ENCODE measurements at places on chromosomes 2 and 18.

DNA sequence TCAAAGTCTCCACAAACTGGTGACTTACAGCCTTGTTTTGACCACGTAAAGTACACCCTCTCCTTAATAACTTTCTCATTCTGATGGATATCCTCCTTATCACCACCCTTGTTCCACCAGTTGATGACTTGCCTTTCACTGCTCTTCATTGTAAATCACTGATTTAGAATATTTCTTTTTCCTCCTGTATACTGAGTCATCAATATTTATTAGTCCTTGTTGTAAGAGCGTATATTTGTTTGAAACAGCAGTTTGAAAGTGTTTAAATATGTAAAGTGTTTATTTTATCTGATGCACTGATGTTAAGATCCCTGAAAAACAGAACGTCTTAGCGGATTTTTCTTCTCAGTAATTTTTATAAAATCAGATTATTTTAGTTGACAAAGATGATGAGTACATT, 34.2 kb upstream of the DYSF start:
- DNase-seq = no peak

GRCh38 chr2:39479696-39480095, 42.6 kb upstream of the MAP4K3 start:
- no peak for DNase-seq

DNA sequence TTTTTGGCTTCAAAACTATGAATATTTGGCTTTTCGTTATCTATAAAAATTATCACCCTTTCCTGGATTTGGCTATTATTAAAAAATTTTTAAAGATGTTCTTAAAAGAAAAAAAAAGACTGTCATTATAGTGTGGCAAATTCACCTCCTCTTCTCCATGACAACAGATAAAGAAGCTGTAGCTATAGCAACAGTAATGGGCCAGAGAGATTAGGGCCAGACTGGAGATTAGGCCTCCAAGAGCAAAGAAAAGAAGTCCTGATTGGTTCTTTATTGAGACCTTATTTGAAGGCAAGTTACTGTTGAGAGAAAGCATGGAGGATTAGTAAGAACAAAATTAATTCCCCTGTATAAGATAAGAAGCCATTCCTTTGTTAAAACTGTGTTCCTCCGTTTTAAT, 812.5 kb downstream of the DCC start:
- DNase-seq = no peak

- no peak for DNase-seq
Observed at GRCh38 chr2:37873749-37874330, 51.2 kb upstream of the RMDN2 start.

GRCh38 chr18:54875063-54875462, 46.8 kb downstream of the RAB27B start:
- no peak for DNase-seq

DNA sequence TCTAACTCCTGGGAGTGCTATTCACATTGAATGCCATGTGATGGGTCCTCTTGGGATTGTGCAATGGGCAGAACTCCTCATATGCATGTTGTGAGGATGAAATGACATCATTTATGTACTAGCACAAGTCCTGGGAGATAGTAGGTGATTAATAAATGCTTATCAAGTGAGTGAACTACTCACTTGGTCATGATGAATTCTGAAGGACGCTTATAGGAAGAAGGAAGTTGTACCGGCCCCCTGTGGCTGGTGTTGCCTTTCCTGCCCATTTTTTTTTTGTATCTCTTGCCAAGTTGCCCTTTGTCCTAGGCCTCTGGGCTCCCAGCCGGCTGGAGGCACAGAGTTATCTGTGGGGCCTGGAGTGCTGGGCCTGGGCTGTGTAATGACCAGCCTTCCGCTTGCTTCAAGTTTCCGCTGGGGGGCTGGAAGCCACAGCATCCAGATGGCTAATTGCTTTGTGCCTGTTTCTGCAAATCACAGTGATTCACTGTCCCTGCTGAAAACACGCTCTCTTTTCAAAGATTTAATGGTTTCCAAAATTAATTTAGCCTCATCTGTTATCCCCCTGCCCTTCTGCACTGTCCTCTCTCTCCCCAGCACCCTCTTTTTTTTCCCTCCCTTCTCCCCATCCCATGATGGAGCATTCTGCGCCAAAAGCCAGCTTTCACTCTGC, 33.7 kb upstream of the MRPL33 start:
- no peak for DNase-seq

DNA sequence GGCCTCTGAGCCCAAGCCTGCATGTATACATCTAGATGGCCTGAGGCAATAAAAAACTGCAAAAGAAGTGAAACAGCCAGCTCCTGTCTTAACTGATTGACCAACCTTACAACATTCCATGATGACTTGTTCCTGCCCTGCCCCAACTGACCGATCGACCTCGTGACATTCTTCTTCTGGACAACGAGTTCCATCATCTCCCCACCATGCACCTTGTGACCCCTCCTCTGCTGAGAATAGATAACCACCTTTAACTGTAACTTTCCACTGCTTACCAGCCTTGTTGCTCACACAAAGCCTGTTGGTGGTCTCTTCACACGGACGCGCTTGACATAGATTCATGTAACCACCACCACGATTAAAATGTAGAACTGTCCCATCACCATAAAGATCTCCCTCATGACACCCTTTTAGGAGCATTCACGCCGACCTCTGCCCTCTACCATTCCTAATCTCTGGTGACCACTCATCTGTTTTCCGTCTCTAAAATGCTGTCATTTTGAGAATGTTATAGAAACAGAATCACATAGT, 120.1 kb upstream of the REV1 start:
- DNase-seq = no peak

DNA sequence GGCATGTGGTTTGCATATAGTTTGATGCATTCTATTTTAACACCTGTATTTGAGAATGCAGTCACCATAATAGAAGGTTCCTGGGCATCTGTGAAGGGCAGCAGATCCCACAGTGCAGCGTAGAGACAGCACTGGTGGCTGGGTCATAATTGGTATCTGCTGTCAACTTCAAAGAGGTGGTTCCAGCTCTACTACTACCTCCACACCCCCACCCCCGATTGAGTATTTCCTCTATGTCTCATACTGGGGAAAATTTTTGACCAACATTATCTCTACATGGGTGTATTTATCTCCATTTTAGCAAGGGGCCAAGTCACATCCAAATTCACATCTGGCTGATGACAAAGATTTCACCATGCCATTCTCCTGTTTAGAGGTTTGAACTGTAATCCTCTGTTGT, 43.0 kb downstream of the TRPM8 start:
- no peak for DNase-seq

GRCh38 chr2:29012211-29012681, 31.1 kb downstream of the TOGARAM2 start:
- no peak for DNase-seq

DNA sequence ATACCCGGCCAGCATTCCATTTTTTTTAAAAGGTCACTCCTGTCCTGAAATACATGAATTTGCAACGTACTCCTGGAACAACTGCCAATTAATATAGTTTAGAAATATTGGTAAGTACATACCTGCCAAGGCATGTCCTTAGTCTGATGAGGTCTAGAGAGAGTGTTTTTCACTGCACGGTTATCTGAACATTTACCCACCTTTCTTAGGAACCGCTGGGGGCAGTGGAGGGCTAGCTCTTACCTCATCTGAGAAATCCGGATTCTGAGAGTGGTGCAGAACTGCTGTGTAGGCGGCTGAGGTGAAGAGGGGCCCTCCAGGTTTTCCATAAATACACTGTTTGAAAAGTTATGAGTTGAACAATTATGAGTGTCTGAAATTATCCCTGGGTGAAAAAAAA, 133.1 kb upstream of the CCDC195 start:
- no peak for DNase-seq

GRCh38 chr2:25161055-25161781, 7.2 kb downstream of the POMC start:
- DNase-seq = no peak

DNA sequence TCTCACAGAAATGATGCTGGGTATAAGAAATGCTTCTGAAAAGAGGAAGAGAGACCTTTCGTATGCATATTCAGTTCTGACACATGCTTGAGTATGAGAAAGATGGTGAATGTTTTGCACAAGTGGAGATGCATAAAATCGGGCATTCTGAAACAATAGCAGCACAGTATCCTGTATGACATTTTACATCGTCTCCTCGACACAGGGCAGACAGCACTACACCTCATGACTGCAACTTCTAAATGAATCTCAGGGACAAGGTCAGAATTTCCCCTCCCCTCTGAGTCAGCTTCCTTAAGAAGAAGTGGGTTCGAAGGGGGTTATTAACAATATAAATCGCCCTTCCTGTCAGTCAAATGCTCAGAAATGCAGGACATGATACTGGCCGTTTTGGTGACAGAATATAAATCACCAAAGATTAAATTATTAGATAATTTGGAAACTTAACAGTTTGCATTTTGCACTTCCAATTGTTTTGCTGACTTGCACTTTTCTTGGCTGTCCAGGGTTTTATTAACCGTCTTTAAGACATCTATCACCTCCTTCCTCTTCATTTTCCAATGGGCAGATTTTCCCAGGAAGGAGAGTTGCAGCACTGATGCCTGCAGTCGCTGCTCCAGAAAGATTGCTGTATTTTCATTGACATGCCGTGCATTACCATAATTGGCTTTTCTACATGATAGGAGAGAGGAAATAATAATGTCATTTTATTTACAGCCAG, 57.2 kb downstream of the TSHZ1 start:
- DNase-seq = no peak

- DNase-seq = no peak
Observed at GRCh38 chr2:207165121-207166038, at the start of gene KLF7. Gene KLF7 (minus strand): TSS chr2:207165948. CDS start chr2:207165568, 380 bp downstream.

DNA sequence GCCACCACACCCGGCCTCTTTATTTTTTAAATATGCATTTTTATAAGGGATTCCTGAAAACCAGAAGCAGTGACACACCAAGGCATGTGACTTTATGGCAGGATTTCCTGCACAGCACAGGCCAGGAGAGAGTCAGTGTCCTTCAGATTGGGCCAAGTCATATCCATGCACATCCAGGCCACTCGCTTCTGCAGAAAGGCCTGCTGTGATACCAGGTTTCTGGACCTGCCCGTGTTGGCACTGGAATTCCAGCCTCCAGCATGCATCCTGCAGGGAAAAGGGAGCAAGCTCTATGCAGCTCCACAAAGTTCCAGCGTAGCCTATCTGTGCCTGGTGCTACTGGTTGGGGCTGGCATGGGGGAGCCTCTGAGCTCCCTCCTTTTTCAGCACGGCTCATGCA, 36.8 kb downstream of the MEX3C start:
- DNase-seq = no peak

GRCh38 chr2:237441605-237442274, 27.8 kb upstream of the COL6A3 start:
- DNase-seq = no peak

GRCh38 chr2:148616662-148617061, 27.9 kb upstream of the EPC2 start:
- DNase-seq = no peak
